ENCODE measurements at places on chromosomes 11 and 22.

GRCh38 chr11:122984186-122985011, 2.8 kb upstream of the BSX start:
- peak; percentile 54 for DNase-seq

GRCh38 chr22:25668437-25668836, 73.6 kb upstream of the MYO18B start:
- peak; percentile 4 for DNase-seq

DNA sequence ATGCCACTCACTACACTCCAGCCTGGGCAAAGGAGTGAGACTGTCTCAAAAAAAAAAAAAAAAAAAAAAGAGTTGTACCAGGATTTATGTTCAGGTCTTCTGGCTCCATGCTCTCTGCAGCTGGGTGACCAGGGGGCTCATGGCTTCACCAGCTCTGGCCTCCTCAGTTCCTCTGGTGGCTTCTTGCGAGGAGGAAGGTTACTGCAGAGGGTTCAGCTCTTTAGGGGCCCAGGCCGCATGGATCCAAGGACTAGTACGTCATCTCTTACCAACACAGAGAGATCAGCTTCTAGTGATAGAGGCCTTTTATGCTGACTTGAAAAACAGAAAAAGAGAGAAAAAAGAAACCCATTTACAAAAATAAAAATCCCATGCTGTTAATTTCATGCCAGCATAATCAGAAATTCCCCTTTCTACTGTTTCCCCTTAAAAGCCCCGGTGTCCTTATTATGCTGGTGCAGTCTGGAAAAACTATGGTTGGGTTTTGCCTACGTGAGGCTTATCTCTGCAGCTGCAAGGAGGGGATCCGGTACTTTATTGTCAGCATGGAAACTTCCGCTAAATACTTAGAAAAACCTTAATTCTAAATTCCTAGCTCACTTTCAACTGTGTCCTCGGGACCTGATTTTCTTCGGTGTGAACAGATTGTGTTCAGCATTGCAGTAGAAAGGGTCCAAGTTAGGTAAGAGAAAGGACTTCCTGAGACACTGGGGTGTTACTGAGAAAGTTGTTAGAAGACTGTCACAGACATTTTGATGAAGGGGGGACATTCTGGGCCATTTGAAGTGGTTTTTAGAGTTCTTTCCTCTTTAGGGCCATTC, 13.7 kb downstream of the ZBTB16 start:
- no peak for DNase-seq

DNA sequence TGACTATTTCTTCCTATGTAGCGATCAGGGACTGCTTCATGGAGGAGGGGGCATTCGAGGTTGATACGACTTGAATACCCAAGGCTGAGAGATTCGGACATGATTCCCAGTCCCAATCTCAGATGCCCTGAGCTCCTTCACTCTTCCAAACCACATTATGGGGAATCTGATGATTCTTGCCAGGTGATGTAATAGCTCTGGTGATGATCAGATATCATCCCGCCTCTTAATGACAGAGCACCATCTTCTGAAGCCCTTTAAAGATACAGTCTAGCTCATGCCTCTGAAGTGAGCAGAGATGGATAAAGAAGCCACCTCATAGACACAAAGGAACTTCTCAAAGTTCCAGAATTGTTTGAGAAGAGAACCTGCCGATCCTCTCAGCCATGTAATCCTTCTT, 8.9 kb upstream of the CLMP start:
- no peak for DNase-seq

- no peak for DNase-seq
Measured at GRCh38 chr11:103768816-103769215, 267.6 kb upstream of the DDI1 start.

DNA sequence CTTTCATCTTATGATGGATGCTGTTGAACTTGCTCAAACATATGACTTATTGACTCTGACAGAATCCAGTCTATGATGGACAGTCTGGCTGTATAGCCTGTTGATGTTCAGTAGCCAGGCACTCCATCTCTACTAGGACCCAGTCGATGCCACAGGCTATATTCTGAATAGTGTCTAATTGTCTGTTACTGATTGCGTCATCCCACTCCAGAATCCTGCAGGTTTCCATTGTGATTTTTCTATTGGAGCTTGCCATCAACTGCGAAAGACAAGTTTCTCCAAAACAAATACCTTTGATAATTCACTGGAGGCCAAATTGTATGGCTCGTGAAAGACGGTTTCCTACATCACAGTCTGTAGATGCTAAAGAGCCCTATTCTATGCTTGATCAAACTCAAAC, 481.7 kb upstream of the CHORDC1 start:
- no peak for DNase-seq

Data from Daoy (cell line).